Upper lobe of left lung (tissue), 6 donors: ENCODE measurements at places on chromosomes 3 and 15. TPM values are rescaled to one million over a fixed set of nuclear protein-coding genes. Genes with fewer than 3 reads are reported as not detected.

DNA sequence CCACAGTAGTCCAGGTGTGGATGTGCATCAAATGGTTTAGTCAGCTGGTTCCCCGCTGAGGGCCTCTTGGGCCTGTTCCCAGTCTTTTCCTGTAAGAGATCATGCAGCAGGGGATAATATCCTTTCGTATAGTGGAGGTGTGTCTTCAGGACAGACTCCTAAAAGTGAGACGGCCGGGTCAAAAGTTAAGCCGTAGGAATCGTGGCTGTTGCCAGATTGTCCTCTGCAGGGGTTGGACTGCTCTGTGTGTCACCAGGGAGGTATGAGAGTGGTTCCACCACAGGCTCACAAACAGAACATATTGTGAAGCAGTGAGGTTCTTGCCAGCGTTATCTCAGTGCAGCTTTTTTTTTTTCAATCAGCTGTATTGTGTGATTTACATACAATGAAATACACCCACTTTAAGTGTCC, 95.0 kb downstream of the VGLL4 start:
- H3K4me1 ChIP-seq: peaks cover 40% of the 10 kb centered on the region
- no peaks in the 10 kb centered on the region for H3K36me3 ChIP-seq
- H3K4me3 ChIP-seq: no peak overlapping the region
- H3K27me3 ChIP-seq: no peaks in the 10 kb centered on the region

DNA sequence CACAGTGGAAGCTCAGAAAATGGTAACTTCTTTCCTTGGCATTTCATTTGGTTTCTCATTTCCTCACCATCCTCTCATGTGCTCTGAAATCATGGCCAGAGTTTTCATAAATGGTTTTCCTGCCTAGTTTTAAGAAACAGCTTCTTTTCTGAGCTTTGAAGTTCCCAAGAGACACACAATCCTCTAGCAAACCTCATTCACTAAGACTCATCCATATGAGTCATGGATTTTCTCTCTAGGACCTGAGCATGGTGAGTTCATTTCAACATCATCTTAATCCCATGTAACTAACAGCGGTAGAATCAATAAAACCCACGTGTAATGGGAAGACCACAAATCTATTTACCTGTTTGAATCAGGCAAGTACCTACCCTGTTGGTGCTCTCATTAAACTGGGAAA, 274.5 kb upstream of the LRTM1 start:
- H3K36me3 ChIP-seq: no peaks in the 10 kb centered on the region
- H3K4me1 ChIP-seq: no peaks in the 10 kb centered on the region
- no peak overlapping the region for H3K27ac ChIP-seq
- no peak for DNase-seq

DNA sequence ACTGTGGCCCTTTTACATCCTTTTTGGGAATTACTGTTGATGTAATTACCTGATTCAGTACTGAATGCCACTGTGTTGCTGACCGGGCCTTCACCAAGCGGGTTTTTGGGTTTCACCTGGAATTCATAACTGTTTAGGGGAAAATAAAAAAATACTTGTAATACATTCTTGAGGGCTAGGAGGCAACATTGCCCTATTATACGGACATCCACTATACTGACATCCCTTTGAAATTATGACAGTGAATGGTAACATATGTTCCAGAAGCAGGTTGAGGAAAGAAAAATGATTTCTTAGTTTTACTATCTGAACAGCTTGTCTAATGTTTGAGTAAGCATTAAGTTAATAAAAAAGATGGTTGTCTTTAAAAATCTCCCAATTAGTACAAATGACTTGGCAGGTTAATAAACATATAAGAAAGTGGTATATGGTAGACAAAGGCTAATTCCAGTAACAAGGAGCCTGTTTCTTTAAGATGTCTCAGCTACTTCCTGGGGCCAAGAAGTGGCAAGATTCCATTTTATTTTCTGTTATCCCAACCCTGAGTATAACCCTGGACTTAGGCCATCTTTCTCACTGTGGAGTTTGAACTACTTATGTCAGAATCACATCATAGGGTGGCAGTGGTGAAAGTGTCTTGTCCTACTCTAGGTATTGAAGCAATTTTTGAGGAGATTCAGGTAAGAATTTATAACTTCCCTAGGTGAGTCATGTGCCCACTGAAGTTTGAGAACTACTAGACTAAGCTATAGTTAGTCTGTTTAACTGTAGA, 45.5 kb downstream of the TFG start:
- peaks cover 43% of the 10 kb centered on the region for H3K36me3 ChIP-seq
- H3K4me3 ChIP-seq: no peak overlapping the region
- no peaks in the 10 kb centered on the region for H3K4me1 ChIP-seq

DNA sequence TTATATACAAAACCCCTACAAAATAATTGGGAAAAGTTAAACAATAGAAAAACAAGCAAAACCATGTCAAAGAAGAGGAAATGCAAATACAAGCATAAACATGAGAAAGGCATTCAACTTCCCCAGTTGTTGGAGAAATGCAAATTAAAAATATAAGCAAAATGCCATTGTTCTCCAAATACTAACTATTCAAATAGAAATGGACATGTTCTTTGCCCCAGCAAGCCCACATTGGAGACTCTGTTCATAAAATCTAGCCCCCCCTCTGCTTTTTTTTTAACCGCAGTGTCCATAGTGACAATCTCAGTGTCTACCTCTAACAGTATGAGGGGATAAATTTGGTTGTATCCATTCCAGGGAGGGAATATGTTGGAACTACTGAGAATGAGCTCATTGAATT, 59.7 kb upstream of the LCTL start:
- no peaks in the 10 kb centered on the region for H3K27me3 ChIP-seq
- H3K27ac ChIP-seq: no peak overlapping the region
- H3K36me3 ChIP-seq: no peaks in the 10 kb centered on the region
- H3K4me3 ChIP-seq: no peak overlapping the region
- no peak for DNase-seq
- H3K4me1 ChIP-seq: peaks cover 24% of the 10 kb centered on the region

- H3K4me1 ChIP-seq: no peaks in the 10 kb centered on the region
- no peak overlapping the region for H3K27ac ChIP-seq
- no peak overlapping the region for H3K4me3 ChIP-seq
- H3K27me3 ChIP-seq: no peaks in the 10 kb centered on the region
Observed at GRCh38 chr3:165462636-165463334, 266.6 kb upstream of the SLITRK3 start.

- no peak overlapping the region for H3K4me3 ChIP-seq
- no peaks in the 10 kb centered on the region for H3K27me3 ChIP-seq
- H3K27ac ChIP-seq: no peak overlapping the region
- no peaks in the 10 kb centered on the region for H3K4me1 ChIP-seq
- DNase-seq: no peak
Observed at GRCh38 chr3:65526656-65527055, 512.1 kb downstream of the MAGI1 start.

GRCh38 chr3:132980102-132980501, 58.1 kb upstream of the TMEM108 start:
- H3K4me1 ChIP-seq: no peaks in the 10 kb centered on the region
- H3K27me3 ChIP-seq: no peaks in the 10 kb centered on the region
- H3K27ac ChIP-seq: no peak overlapping the region
- no peak for DNase-seq

GRCh38 chr3:39094851-39095677, 12.4 kb downstream of the GORASP1 start:
- H3K4me3 ChIP-seq: no peak overlapping the region
- peaks cover 99% of the 10 kb centered on the region for H3K36me3 ChIP-seq
- no peak for DNase-seq

DNA sequence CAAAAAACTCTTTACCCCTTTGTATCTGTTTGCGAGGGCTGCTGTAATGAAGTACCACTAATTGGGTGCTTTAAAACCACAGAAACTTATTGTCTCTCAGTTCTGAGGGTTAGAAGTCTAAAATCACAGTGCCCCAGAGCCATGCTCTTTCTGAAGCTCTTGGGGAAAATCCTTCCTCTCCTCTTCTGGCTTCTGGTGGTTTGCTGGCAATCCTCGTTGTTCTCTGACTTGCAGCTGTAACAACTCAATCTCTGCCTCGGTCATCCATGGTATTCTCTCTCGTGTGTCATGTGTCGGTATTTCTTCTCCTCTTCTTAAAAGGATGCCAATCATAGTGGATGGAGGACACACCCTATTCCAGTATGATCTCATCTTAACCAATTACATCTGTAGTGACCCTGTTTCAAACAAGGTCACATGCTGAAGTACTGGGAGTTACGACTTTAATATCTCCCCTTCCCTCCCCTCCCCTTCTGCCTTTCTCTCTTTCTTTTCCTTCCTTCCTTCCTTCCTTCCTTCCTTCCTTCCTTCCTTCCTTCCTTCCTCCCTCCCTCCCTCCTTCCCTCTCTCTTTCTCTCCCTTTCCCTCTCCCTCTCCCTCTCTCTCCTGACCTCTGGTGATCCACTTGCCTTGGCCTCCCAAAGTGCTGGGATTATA, 6.5 kb upstream of the ARL8B start:
- H3K4me3 ChIP-seq: no peak overlapping the region
- H3K36me3 ChIP-seq: no peaks in the 10 kb centered on the region
- H3K27me3 ChIP-seq: no peaks in the 10 kb centered on the region

The BCL2A1 gene
- 55.5 TPM for total RNA-seq

- DNase-seq: no peak
- no peaks in the 10 kb centered on the region for H3K27me3 ChIP-seq
- H3K4me3 ChIP-seq: no peak overlapping the region
- no peaks in the 10 kb centered on the region for H3K36me3 ChIP-seq
- H3K4me1 ChIP-seq: no peaks in the 10 kb centered on the region
- no peak overlapping the region for H3K27ac ChIP-seq
Observed at GRCh38 chr3:34942256-34942655, 697.1 kb upstream of the ARPP21 start.

DNA sequence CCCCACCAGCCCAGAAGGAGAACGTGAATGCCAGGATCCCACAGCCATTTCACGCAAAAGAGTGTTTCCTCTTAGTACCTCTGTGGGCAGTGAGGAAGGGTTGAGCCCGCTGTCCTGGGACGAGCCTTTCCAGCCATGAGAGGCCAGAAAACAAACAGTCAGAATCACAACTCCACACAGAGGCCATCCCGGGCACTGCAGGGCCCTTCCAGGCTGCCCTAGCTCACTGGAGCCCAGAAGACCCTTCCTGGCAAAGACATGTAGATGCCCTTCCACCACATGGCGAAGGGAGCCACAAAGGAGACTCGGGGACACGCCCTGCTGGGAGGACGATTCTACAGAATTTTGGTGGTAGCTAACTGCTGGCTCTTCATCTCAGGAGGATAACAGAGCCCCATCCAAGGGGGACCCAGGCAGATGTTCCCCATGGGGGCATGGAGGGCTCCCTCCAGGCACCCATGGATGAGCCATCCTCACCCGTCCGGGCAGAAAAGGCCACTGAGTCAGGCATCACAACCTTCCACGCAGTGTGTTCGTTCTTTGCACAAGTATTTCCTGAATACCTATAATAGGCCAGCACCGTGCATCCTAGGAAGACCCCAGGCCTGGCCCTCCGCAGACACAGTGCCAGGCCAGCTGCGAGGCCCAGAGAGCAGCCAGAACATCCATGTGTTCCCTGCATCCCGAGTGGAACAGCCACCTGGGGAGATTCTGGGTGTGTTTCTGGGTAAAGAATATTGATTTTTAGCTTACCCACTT, 47.2 kb downstream of the SLC12A8 start:
- H3K36me3 ChIP-seq: no peaks in the 10 kb centered on the region
- no peak overlapping the region for H3K4me3 ChIP-seq
- no peak for DNase-seq
- H3K27me3 ChIP-seq: no peaks in the 10 kb centered on the region
- peaks cover 43% of the 10 kb centered on the region for H3K4me1 ChIP-seq

DNA sequence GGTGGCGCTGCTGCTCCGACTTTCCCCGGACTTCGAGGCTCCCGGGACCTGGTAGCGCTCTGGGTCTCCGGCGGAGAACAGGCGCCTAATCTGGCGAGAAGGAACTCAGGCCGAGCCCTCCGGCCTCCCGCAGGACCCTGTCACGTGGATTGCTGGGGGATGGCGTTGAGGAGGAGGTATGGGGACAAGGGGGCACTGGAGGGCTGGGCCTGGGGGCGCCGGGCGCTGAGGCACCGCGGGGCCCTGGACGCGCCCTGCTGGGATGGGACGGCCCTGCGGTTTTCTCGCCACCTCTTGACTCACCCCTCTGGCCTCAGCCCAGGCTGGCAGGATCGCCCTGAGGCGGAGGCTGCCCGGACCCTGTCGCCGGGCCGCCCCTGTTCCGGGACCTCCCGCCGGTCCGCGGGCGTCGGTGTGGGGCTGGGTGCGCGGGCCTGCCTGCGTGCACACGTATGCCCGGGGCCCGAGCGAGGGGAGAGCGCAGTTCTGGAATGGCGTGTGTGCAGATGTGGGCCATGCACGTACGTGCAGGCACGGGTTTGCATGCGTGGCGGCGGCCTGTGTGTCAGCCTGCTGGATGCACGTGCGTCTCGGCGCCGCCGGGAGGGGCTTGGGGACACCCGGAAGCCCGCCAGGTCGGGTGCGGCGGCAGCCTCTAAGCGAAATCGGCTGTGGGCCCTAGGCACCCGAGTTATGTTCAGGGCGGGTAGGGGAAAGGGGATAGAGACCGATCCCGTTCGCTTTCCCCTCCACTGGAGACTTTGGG, 752 bp downstream of the C15orf39 start:
- peak overlapping the region; percentile 98 for H3K27ac ChIP-seq
- H3K36me3 ChIP-seq: peaks cover 18% of the 10 kb centered on the region
- H3K4me1 ChIP-seq: peaks cover 37% of the 10 kb centered on the region
- peak; percentile 95 for DNase-seq
- H3K27me3 ChIP-seq: no peaks in the 10 kb centered on the region

DNA sequence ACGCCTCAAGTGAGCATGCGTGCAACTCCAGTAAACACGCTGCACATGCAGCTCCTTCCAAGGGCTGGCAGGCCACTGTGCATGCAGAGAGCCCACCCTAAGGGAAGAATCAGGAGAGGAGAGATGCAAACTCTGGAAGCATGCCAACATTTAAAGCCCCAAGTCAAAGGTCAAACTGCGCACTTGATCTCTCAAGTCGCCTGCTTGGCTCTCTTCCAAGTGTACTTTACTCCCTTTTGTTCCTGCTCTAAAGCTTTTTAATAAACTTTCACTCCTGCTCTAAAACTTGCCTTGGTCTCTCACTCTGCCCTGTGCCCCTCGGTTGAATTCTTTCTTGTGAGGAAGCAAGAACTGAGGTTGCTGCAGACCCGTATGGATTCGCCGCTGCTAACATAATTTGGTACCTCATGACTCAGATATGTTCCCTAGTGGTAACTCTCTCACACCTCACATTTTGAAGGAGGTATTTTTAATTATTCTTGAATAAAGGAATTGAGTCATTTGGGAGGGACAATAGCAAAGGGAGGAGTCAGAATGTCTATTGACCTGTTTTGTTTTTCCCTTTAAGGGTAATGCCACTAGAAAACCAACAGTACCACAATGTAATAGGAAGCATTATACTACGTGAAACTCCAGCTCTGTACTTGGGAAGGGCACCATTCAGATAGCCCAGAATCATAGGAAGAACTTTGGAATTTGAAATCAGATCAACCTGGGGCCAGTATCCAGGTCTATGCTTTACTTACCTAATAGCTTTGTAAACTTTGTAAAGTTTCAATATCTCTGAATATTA, 19.6 kb upstream of the DGKG start:
- no peak for DNase-seq
- peaks cover 8% of the 10 kb centered on the region for H3K4me1 ChIP-seq
- H3K36me3 ChIP-seq: no peaks in the 10 kb centered on the region
- no peaks in the 10 kb centered on the region for H3K27me3 ChIP-seq
